ENCODE measurements at places on chromosomes 2 and 18. TPM values are rescaled to one million over a fixed set of nuclear protein-coding genes. Genes with fewer than 3 reads are reported as not detected.

DNA sequence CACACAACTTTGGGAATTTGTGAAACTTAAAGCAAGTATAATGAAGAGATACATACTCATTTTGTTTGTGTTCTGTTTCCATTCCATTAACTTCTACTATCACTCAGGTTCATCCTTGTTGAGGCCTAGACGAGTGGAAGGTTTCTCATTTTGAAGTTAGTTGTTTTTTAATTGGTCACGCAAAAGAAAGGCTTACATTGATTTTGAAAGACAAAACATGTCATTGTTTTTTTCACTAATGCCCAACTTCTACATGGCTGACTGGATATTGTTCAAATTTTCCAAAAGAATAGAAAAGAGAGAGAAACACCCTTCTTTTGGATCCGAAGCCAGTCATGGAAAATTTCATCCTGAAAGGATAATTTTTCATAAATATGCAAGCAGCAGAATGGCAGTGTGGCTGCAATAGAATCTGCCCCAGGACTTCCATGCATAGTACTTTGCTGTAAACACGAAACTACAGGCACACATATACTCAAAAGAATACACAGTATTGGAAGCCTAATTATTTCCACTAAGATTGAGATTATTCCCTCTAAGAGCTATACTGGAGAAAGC is 27.4 kb downstream of the PRKCE start:
- H3K36me3 ChIP-seq: no peaks in the 10 kb centered on the region
- H3K4me1 ChIP-seq: peaks cover 9% of the 10 kb centered on the region
- no peak overlapping the region for H3K4me3 ChIP-seq
- DNase-seq: no peak

GRCh38 chr18:48592540-48593171 is 53.8 kb downstream of the CTIF start:
- no peak overlapping the region for H3K27ac ChIP-seq
- no peak overlapping the region for H3K4me3 ChIP-seq
- no peaks in the 10 kb centered on the region for H3K4me1 ChIP-seq
- H3K36me3 ChIP-seq: no peaks in the 10 kb centered on the region
- no peak for DNase-seq

GRCh38 chr2:74525717-74526648 is at the start of gene DQX1:
Gene DQX1 (minus strand): TSS chr2:74526231. CDS start chr2:74525729, 502 bp downstream.
- H3K4me1 ChIP-seq: peaks cover 25% of the 10 kb centered on the region
- DNase-seq: no peak
- H3K27ac ChIP-seq: peak within 1 kb of the TSS; percentile 52
- no peaks in the 10 kb centered on the region for H3K27me3 ChIP-seq

The REG1B gene
- not detected for total RNA-seq

The LRRC30 gene
- not detected for total RNA-seq

The PIAS2 gene
- 38.8 TPM for total RNA-seq

The LOXL3 gene
- 2.7 TPM for total RNA-seq
